ENCODE measurements at places on chromosomes 5 and 9.

DNA sequence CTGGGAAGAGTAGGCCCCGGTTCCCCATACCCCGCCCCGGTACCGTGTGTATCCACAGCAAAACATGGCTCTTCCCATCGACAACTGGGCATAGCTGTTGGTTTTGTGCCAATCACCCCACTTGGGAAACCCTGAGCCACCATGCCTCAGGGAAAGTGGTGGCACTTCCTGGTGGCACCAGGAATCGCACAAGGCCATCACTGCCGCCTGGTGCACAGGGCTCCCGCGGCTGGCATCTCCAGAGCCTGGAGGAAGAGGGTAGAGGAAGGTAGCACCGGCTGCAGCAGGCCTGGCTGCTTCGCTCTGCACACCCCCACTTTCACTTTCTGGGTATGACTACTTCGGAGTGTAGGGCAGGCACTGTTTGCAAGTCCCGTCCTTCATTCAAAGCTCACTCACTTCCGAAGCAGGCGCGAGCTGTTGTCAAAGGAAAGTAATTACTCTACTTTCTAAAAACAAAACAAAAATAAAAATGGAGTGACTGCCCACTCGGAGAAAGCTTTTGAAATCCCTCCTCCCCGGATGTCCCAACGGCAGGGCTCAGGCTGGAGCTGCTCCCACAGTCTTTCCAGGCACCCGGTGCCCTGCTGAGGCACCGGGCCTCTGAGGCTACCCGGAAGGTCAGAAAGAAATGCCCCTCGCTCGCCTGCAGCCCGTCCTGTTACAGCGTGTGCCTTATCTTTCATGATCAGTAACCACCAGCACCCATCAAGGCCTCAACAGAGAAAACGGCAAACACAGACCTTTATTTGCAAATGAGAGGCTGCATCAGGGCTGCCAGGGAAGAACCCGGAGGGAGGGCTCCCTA is 2.0 kb downstream of the BRD3 start:
- peak overlapping the region; percentile 88 for H3K4me3 ChIP-seq
- H3K4me1 ChIP-seq: peaks cover 63% of the 10 kb centered on the region
- H3K36me3 ChIP-seq: no peaks in the 10 kb centered on the region
- peak overlapping the region; percentile 100 for H3K27ac ChIP-seq

DNA sequence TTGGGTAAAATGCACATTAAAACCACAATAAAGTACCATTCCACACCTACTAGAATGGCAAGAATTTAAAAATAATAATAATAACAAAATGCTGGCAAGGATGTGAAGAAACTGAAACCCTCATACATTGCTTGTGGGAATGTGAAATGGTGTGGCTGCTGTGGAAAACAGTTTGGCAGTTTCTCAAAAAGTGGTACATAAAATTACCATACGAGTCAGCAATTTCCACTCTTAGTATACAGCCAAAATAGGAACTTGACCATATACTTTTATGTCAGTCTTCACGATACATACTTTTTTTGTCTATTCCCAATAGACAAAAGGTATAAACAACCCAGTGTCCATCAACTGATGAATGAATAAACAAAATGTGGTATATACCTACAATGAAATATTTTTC is 15.6 kb downstream of the FKBP15 start:
- H3K4me3 ChIP-seq: no peak overlapping the region
- peaks cover 9% of the 10 kb centered on the region for H3K4me1 ChIP-seq
- no peaks in the 10 kb centered on the region for H3K27me3 ChIP-seq
- H3K27ac ChIP-seq: no peak overlapping the region
- no peak for DNase-seq

DNA sequence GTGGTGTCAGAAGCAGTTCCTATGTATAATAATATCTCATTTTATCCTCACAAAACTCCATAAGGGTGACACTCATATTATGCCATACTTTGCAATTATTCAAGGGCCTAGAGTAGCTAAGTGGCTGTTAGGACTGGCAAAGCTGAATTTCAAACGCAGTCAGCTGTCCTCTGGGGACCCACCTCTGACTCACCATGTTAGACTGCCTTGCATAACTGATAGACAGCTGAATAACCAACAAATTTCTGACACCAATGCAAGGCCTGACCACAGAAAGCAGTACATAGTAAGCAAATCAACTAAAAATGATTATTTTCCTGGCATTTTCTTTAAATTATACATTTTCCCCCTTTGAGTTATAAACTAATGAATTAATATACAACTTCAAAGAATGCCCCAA is 251.6 kb upstream of the PTGER4 start:
- no peak overlapping the region for H3K4me3 ChIP-seq
- H3K36me3 ChIP-seq: no peaks in the 10 kb centered on the region
- H3K27me3 ChIP-seq: no peaks in the 10 kb centered on the region
- peaks cover 16% of the 10 kb centered on the region for H3K4me1 ChIP-seq
- no peak overlapping the region for H3K27ac ChIP-seq

DNA sequence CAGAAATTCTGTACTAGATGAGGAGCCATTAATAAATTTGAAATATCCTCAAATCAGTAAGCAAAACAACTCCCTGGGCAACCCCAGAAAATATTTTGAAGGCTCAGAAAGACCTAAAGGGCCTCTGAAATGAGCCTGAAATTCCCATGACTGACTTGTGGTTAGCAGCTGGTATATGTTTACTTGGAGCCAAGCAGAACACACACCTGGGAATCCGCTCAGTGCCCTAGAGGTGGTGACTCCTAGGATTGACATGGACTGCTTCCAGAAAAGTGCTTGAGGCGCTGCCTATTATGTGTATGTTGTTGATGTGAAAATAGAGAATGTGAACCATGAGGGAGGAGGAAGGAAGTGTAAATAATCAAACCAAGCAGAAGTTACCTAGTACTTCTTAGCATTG is 14.7 kb downstream of the RFK start:
- H3K4me1 ChIP-seq: peaks cover 12% of the 10 kb centered on the region
- no peak overlapping the region for H3K27ac ChIP-seq
- peaks cover 7% of the 10 kb centered on the region for H3K36me3 ChIP-seq
- no peak for DNase-seq

DNA sequence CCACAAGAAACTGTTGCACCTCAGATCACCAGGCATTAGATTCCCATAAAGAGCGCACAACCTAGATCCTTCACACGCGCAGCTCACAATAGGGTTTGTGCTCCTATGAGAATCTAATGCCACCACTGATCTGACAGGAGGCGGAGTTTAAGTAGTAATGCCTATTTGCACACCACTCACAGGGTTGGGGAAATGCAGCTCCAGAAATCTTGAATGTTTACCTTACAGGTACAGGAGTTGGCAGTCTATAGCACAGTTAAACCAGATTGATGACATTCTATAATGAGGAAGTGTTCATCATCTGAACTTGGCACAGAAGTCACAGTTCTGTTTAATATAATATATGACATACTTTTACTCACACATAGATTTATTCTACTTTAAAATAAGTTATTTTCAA is 732.2 kb upstream of the ZNF608 start:
- no peak overlapping the region for H3K27ac ChIP-seq
- H3K4me1 ChIP-seq: no peaks in the 10 kb centered on the region
- DNase-seq: no peak

- no peak overlapping the region for H3K27ac ChIP-seq
- peaks cover 39% of the 10 kb centered on the region for H3K36me3 ChIP-seq
- H3K4me1 ChIP-seq: no peaks in the 10 kb centered on the region
- no peaks in the 10 kb centered on the region for H3K27me3 ChIP-seq
- no peak overlapping the region for H3K4me3 ChIP-seq
Measured at GRCh38 chr5:154412316-154412715, 33.5 kb upstream of the SAP30L start.

DNA sequence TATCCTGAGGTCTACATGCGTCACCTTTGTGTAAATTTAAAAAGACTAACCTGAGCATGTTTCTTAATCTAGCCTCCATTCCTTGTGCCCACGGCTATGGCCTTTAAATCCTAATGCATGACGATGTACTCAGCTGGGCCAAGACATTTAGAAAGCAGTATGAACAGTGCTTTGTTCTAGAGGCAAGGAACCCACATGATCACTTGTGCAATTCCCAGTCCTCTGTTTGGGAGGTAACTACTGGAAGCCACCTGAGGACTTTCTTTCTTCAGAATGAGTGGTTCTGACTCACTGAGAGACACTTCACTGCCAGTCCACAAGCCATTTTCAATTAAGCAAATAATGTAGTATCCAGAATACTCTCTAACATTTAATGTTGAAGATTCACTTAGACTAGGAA is 181.3 kb downstream of the RAB3C start:
- H3K27me3 ChIP-seq: peaks cover 9% of the 10 kb centered on the region
- no peak overlapping the region for H3K27ac ChIP-seq
- H3K36me3 ChIP-seq: no peaks in the 10 kb centered on the region

DNA sequence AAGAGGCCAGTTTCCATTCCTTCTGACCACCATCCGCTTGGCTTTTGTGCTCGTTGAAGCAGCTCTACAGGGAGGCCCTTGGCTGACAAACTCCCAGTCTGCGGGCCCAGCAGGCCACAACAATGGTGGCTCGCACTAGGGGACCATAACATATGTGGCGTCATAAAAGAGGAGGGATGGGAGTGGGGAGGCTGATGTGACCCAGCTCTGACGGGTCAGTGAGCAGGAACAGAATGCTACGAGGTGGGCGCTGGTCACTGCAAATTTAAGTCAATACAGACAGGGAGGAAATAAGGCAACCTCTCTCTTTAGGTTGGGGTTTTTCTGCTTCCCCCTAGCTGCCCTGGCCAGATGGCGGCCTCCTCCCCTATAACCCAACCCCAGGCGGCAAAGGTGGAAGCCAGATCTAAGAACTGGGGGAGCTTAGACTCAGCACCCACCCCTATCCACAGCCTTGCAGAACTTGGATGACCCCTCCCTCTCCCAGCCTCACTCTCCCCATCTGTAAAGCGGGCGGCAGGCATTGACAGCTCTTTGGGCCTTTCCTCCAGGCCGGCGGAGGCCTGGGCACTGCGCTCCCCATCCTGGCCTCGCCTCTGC is 778 bp downstream of the FRRS1L start:
- peaks cover 50% of the 10 kb centered on the region for H3K27me3 ChIP-seq
- no peaks in the 10 kb centered on the region for H3K4me1 ChIP-seq
- no peak for DNase-seq
- peak overlapping the region; percentile 47 for H3K4me3 ChIP-seq

- H3K4me3 ChIP-seq: no peak overlapping the region
- no peaks in the 10 kb centered on the region for H3K36me3 ChIP-seq
- H3K27me3 ChIP-seq: no peaks in the 10 kb centered on the region
Measured at GRCh38 chr5:8523501-8523900, 654.6 kb downstream of the MTRR start.

GRCh38 chr5:146919304-146919703 is 40.7 kb upstream of the PPP2R2B start:
- H3K27ac ChIP-seq: no peak overlapping the region
- H3K27me3 ChIP-seq: peaks cover 26% of the 10 kb centered on the region
- no peaks in the 10 kb centered on the region for H3K4me1 ChIP-seq
- no peaks in the 10 kb centered on the region for H3K36me3 ChIP-seq
- H3K4me3 ChIP-seq: no peak overlapping the region

GRCh38 chr9:22037954-22038690 is 29.0 kb upstream of the CDKN2B start:
- no peaks in the 10 kb centered on the region for H3K27me3 ChIP-seq
- H3K4me1 ChIP-seq: no peaks in the 10 kb centered on the region
- no peaks in the 10 kb centered on the region for H3K36me3 ChIP-seq
- H3K27ac ChIP-seq: no peak overlapping the region
- no peak for DNase-seq

GRCh38 chr5:120454094-120454798 is 9.9 kb upstream of the PRR16 start:
- H3K27ac ChIP-seq: peak overlapping the region; percentile 83
- DNase-seq: no peak
- no peaks in the 10 kb centered on the region for H3K27me3 ChIP-seq
- peaks cover 17% of the 10 kb centered on the region for H3K4me1 ChIP-seq
- no peaks in the 10 kb centered on the region for H3K36me3 ChIP-seq
- H3K4me3 ChIP-seq: peak overlapping the region; percentile 35

DNA sequence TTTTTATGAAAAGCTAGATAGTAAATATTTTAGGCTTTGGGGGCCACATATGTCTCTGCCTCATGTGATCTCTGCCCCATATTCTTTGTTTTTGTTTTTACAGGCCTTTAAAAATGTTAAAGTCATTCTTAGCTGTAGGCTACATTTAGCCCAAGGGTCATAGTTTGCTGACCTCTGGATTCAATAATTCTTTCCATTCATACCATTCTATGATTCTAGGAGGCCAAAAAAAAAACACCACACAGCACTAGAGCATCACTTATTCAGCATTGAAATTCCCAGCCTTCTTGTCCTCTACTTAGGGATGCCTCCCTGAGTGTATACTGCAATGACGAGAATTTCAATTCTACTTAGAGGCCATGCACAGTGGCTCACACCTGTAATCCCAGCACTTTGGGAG is 17.0 kb downstream of the PTCD2 start:
- no peaks in the 10 kb centered on the region for H3K27me3 ChIP-seq
- no peaks in the 10 kb centered on the region for H3K4me1 ChIP-seq
- no peak for DNase-seq
- H3K4me3 ChIP-seq: no peak overlapping the region

DNA sequence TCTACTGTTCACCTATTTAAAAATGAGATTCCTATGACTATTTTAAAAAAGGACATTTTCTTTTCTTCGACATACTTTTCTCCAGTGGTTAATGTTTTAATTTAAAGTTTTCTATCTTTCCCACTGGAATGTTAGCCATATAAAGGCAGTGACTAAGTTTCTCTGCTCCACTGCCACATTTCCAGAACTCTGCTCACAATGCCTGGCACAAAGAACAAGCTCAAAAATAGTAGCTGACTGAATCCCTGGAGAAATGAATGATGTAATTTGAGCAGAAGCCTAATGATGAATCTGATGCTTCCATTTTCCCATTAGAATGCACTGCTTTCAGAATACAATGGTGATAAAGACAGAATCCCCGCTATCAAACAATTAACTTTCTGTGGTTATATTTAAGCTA is 817.8 kb downstream of the MTRR start:
- no peaks in the 10 kb centered on the region for H3K36me3 ChIP-seq
- no peak for DNase-seq
- no peaks in the 10 kb centered on the region for H3K4me1 ChIP-seq

GRCh38 chr9:8871796-8872445 is 1072.3 kb upstream of the DMAC1 start:
- no peaks in the 10 kb centered on the region for H3K36me3 ChIP-seq
- no peak for DNase-seq
- no peak overlapping the region for H3K4me3 ChIP-seq
- H3K4me1 ChIP-seq: peaks cover 25% of the 10 kb centered on the region
- no peak overlapping the region for H3K27ac ChIP-seq

DNA sequence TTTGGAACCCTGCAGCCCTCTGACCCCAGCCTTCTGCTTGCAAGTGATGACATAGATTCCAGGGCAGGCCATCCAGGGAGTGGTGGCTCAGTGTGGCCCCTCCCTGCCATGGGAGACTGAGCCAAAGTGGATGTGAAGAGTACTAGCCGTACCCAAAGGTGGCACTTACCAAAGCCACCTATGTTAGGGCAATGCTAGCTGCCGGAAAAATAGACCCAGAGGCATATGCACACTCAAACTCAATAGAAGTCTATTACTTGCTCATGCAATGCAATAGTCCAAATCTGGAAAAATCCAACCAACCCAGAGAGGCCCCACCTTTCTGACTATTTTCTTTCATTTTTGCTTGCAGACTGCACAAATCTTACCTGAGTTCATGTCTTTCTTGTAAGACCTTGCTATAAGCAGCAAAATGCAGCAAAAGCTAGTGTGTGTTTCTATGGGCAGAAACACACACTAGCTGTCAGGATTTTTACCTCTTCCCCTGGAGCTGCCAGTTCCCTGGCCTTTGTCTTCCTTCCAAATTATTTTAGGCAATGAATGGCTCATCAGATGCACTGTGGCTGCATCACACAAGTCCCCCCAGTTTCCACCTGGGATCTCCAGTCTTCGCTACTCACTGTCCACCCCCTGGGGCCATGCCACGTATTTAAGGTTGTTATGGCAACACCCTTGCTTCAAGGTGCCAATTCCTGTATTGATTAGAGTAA is 74.0 kb downstream of the HRH2 start:
- no peaks in the 10 kb centered on the region for H3K36me3 ChIP-seq
- no peak overlapping the region for H3K27ac ChIP-seq
- DNase-seq: no peak
- peaks cover 91% of the 10 kb centered on the region for H3K27me3 ChIP-seq
- H3K4me3 ChIP-seq: no peak overlapping the region

Data from left ventricle myocardium inferior (tissue), 1 donor.